ENCODE measurements at places on chromosomes 2 and 18. TPM values are rescaled to one million over a fixed set of nuclear protein-coding genes. Genes with fewer than 3 reads are reported as not detected.

Gene MC5R
- 0.40 TPM for polyA plus RNA-seq

Gene ARHGAP28
- polyA plus RNA-seq = 9.3 TPM

Gene CCDC142
- 9.3 TPM for polyA plus RNA-seq

Gene TPO
- polyA plus RNA-seq = 0.80 TPM

Gene ANKRD62
- polyA plus RNA-seq = 0.08 TPM
